ENCODE measurements at places on chromosomes 3 and 15.

GRCh38 chr3:66800941-66801545, 197.1 kb upstream of the KBTBD8 start:
- DNase-seq = no peak

DNA sequence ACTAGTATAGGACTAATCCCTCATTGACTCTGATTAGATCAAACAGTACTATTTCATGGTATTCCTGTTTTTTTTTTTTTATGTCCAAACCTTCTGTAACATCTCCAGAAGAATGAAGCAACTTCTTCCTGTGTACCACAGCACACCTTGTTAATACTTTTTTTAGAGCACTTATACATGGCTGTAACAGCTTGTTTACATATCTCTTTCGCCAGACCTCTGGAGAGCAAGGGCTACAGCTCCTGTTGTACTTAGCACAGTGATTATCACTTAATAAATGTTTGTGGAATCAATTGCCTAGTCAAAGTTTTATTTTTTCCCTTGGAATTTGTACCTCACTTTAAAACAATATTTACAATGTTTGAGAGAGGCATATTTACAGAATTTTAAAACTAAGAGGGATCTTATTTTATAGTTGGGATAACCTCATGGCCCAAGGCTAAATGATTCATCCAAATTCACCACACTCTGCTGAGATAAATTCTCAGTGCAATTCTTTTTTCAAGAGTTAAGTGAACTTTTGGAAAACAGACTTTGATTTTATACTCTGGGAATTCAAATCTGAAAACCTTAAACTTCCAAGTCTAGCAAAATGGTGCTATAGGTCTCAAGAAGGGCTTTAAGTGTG, 9.2 kb upstream of the GATM start:
- no peak for DNase-seq

DNA sequence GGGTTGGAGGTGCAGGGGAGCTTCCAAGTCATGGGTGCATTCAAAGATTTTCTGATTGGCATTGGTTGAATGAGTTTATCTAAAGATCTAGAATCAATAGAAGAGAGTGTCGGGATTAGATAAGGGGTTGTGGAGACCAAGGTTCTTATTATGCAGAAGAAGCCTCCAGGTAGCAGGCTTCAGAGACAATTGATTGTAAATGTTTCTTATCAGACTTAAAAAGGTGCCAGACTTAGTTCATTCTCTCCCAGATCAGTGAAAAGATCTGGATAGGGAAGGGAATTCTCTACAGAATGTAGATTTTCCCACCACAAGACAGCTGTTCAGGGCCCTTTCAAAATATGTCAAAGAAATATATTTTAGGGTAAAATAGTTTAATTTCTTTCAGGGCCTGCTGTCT, 129.5 kb downstream of the LIPC start:
- no peak for DNase-seq

- DNase-seq = no peak
Measured at GRCh38 chr3:13150624-13151023, 77.4 kb upstream of the IQSEC1 start.

- DNase-seq = no peak
Measured at GRCh38 chr3:99108508-99108907, 207.0 kb upstream of the DCBLD2 start.

GRCh38 chr3:70832089-70832833, 519.8 kb upstream of the MDFIC2 start:
- DNase-seq = no peak

DNA sequence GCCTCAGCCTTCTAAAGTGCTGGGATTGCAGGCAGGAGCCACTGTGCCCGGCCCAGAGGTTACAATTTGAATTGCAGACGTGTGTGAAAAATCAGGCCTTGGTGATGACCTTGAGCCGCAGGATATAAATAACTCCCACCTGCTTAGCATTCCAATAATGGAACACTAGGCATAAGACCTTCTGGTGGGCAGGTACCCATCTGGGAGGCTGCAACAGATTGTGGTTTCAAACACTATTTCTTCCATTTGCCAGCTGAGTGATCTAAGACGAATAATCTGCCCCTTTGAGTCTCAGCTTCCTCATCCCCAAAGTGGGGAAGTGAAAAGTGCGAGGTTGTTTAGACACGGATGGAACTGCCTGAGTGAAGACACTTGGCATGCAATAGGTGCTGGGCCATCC, 47.7 kb upstream of the HERC1 start:
- DNase-seq = no peak

DNA sequence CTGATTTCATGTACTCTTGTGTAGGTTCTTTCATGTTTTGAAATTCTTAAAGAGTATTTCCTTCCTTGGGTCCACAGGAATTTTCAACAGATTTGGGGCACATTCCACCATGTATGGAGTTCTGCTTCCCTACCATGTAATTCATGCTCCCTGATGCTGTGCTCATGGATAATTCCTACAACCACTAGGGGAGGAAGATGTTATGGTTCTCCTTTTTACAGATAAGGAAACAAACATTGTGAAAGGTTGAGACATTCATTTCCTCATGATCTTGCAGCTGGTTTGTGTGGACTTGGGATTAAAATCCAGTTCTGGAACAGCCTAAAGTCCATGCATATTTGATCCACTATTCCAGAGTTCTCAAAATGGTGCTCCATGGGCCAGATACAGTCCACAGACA, 174.9 kb upstream of the FRMD4B start:
- no peak for DNase-seq

- no peak for DNase-seq
Measured at GRCh38 chr3:172310428-172310760, 137.9 kb downstream of the GHSR start.

DNA sequence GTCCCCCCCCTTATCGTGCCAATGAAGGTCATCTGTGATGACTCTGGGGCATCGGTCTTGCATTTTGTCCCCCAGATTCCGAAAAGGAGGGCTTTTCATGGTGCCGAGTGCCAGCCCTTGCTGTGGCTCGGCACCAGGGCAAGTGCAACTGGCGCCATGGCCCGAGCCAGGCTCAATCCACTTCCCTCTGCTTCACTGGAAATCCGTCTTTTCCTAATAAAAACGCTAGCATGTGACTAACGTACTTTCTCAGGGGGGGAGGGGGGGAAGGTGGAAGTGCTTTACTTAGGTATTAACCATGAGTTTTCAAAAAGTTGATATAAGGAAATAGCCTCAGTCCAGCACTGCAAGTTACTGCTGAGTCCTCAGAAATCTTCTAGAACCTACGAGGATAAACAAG, 20.5 kb downstream of the TRPM1 start:
- no peak for DNase-seq

DNA sequence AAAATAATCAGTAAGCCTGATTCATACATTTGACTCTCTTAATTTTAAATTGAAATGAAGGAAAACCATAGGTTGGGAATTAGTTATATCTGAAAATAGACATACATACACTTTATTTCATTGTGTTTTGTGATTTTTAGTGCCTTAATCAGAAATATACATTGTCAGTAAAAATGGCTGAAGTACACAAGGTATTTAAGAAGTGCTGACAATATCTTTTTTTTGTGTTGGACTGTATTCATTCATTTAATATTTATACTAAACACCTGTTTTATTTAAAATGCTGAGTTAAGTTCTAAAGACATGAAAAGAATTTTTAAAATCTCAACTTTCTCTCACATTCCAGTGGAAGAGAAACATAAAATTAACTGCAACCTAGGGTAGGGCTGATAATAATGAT, 413.3 kb downstream of the PLCL2 start:
- no peak for DNase-seq

- no peak for DNase-seq
Measured at GRCh38 chr3:46667657-46668056, 25.8 kb downstream of the ALS2CL start.

DNA sequence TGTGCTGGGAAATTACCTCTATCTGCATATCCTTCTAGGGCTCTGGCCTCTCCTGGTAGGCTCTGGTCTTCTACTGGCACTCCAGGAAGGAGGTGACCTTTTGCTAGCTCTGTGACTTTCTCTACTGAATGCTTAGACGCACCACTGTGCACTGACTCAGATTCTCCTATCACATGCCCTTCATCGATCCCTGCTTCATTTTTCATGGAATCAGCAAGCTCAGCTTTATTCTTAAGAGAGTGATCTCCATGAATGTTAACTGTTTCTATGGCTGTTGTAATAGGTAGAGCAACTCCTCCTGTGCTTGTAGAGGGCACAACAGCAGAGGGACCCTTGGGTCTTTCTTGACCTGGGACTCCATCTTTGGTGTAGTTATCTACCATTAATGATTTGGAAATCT, 106.6 kb downstream of the MAP4 start:
- no peak for DNase-seq

GRCh38 chr15:75669191-75669878, 21.6 kb downstream of the SNX33 start:
- DNase-seq = no peak

- no peak for DNase-seq
Measured at GRCh38 chr3:47161983-47162696, 1.8 kb downstream of the SETD2 start.

- DNase-seq = no peak
Measured at GRCh38 chr15:65578904-65579728, 31.8 kb downstream of the INTS14 start.

GRCh38 chr3:183013856-183014255, 33.5 kb upstream of the DCUN1D1 start:
- no peak for DNase-seq

DNA sequence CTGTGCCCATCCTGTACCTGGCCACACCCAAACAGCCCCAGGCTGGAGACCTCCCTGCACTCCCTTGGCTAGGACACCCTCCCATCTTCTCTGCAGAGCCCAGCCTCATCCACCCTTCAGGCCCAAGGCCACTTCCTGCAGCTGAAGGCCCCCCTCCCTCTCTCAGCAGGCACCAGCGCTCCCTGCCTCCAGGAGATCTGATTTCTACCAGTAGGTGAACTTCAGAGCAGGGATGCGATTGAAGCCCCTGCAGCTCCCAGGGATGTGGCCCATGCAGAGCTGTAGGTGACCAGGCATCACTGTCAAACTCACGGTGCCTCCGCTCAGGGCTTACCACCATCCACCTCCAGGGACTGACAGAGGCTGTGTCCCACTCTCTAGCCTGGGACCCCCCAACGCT, 96.3 kb downstream of the NUP210 start:
- DNase-seq = no peak

- DNase-seq = no peak
Measured at GRCh38 chr3:114597012-114597411, 303.2 kb downstream of the TIGIT start.

- no peak for DNase-seq
Measured at GRCh38 chr15:48868536-48868935, 9.4 kb upstream of the EID1 start.

DNA sequence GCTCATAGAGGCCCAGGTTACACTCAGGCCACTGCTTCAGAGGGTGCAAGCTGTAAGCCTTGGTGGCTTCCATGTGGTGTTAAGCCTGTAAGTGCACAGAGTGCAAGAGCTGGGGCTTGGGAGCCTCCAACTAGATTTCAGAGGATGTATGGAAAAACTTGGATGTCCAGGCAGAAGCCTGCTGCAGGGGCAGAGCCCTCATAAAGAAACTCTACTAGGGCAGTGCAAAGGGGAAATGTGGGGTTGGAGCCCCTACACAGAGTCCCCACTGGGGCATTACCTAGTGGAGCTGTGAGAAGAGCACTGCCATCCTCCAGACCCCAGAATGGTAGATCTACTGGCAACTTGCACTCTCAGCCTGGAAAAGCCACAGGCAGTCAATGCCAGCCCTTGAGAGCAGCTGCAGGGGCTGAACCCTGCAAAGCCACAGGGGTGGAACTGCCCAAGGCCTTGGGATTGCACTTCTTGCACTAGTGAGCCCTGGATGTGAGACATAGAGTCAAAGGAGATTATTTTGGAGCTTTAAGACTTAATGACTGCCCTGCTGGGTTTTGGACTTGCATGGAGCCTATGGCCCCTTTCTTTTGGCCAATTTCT, 14.0 kb downstream of the MITF start:
- no peak for DNase-seq

DNA sequence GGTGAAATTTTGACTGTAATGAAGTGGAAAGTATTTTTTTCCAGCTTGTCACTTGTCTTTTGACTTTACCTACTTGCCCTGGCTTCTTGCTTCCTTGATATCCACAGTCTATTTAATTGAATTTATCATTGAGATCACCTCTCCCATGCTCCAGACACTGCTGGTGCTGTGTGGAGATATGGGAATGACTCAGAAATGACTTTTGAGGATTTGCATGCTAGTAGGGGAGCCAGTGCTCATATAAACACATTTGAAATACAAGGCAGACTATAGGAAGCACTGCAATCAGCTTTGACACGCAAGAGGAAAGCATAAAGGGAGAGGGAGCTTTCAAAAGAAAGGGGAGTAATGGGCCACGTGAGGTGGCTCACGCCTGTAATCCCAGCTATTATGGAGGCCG, 7.3 kb upstream of the TRPM1 start:
- DNase-seq = no peak

DNA sequence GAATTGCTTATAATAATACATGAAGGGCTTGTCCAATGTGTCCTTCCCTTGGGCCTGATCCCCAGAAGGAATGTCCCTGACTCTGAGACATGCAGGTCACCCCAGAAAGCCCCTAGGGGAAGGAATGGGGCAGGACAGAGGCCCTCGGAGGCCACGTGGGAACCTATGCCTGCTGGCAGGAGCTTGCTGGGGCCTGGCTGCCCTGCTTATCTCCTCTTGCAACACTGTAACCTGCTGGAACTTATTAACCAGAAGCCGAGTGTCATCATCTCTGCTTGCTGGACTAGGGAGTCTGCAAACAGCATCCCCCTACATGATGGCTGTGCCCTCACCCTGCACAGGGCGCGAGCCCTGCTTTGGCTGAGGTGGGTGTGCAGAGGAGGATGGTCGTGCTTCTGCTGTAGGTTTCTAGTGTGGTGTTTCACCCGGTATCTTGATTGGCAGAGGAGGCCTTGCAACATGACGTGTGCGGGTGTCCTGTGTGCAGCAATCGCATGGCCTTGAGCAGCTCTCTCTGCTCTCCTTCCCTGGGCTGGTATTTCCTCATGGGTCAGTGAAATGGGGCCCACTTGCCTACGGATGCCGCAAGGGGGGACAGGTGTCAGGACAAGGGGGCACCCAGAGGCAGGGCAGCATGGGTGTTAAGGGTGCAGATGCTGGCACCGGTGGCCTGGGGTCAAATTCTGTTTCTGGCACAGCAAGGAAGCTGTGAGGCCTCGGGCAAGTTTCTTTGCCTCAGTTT, 5.0 kb downstream of the CHST13 start:
- no peak for DNase-seq

- DNase-seq = no peak
Measured at GRCh38 chr3:133328373-133328772, 71.5 kb upstream of the BFSP2 start.

- no peak for DNase-seq
Measured at GRCh38 chr3:53941184-53941583, 49.5 kb upstream of the SELENOK start.

DNA sequence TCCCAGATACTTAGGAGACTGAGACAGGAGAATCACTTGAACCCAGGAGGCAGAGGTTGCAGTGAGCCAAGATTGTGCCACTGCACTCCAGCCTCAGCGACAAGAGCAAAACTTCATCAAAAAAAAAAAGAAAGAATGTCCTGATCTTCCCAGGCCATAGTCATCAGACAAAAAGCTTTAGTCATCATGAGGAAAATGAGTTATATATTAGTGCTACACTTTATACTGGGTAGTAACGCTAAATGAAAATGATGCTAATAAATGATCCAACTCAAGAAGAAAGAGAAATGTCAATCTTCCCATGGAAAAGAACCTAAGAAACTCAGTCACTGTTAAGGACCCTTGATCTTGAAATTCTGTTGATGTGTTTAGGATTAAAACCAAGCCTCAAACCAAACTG, 26.3 kb upstream of the TRIM59 start:
- DNase-seq = no peak

GRCh38 chr3:196800742-196801434, 61.2 kb downstream of the PAK2 start:
- DNase-seq = no peak
